ENCODE measurements at places on chromosomes 7 and 10. TPM values are rescaled to one million over a fixed set of nuclear protein-coding genes. Genes with fewer than 3 reads are reported as not detected.

LIMK1 gene
- total RNA-seq: 3.7 TPM

BMPER gene
- total RNA-seq: 4.0 TPM

TMEM273 gene
- 2.7 TPM for total RNA-seq

MRPS16 gene
- 69.3 TPM for total RNA-seq

CCDC186 gene
- total RNA-seq: 30.5 TPM

MMD2 gene
- not detected for total RNA-seq

OR2A42 gene
- total RNA-seq: not detected

KCNIP2 gene
- 3.5 TPM for total RNA-seq

EPDR1 gene
- 17.6 TPM for total RNA-seq

ZNF727 gene
- total RNA-seq: 0.54 TPM

CDC14C gene
- total RNA-seq: not detected

INTS1 gene
- 85.8 TPM for total RNA-seq

PNLIPRP3 gene
- 0.40 TPM for total RNA-seq

STOX1 gene
- 2.9 TPM for total RNA-seq

CALML5 gene
- total RNA-seq: not detected

MYL10 gene
- total RNA-seq: not detected

CFAP43 gene
- not detected for total RNA-seq

ITIH5 gene
- total RNA-seq: 1.9 TPM

GJC3 gene
- not detected for total RNA-seq

HOXA4 gene
- total RNA-seq: 7.7 TPM

TAS2R41 gene
- not detected for total RNA-seq

KAZALD1 gene
- total RNA-seq: not detected

BEND7 gene
- 136 TPM for total RNA-seq

PLAC9 gene
- total RNA-seq: 12.4 TPM

HOXA1 gene
- total RNA-seq: 2.0 TPM

FXYD4 gene
- total RNA-seq: not detected

SMNDC1 gene
- 15.6 TPM for total RNA-seq

ASZ1 gene
- not detected for total RNA-seq

PGAM2 gene
- total RNA-seq: not detected

TRIM8 gene
- 154 TPM for total RNA-seq

Data from Peyer's patch (tissue), 4 donors.